ENCODE measurements at places on chromosomes 13 and 19.

- DNase-seq, result no peak
These were observed 73.6 kb downstream of the ATP7B start for GRCh38 chr13:51937320-51938290.

DNA sequence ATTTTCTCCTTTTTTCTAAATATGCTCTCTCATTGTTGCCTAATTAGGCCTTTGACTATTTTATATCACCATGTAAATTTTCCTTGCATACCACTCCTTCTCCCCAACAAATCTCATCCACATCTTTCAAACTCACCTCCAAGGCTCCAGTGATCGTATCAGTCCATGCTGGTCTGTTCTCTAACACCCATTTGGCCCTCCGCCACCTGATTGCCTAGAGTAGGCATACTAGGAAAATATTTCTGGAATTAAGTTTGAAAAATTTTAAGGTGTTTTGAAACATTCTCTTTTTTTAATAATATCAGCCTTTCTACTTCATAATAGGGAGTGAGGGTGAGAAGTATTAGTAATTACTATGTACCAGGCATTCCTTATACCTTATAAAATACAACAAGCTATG is 473.9 kb downstream of the FGF9 start:
- no peak for DNase-seq

- no peak for DNase-seq
These were observed 154.9 kb upstream of the KLF12 start for GRCh38 chr13:74289107-74289506.

DNA sequence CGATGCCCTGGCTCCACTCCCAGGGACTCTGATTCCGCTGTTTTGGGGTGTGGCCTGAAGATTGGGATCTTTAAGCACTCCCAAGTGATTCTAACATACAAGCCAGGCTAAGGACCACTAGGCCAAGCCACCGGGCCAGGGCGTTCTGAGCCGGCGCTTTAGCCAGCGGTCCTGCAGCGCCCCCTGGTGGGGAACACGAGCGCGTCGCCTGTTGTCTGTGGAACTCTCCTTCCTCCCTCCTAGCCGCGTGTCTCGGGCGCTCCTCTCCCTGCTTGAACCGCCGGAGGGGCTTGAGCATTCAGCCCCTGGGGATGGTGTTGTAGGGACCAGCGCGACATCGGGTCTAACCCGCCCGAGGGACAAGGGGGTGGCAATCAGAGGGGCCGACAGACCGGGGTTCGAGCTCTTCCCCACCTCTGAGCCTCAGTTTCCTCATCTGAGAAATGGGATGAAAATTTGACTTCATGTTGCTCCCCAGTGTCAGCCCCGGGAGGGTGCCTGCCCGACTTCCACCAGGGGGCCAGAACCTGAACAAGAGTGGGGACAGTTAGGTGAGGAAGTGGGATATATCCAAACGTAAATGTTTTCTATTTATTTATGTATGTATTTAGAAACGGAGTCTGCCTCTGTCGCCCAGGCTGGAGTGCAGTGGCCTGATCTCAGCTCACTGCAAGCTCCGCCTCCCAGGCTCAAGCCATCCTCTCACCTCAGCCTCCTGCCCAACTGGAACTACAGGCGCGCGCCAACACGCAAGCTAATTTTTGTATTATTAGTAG is 18.0 kb upstream of the PNMA8B start:
- DNase-seq, result no peak

GRCh38 chr19:3345850-3346460 is 20.4 kb upstream of the NFIC start:
- DNase-seq, result no peak

- DNase-seq, result no peak
These were observed 30.9 kb upstream of the PSG9 start for GRCh38 chr19:43300206-43300605.

DNA sequence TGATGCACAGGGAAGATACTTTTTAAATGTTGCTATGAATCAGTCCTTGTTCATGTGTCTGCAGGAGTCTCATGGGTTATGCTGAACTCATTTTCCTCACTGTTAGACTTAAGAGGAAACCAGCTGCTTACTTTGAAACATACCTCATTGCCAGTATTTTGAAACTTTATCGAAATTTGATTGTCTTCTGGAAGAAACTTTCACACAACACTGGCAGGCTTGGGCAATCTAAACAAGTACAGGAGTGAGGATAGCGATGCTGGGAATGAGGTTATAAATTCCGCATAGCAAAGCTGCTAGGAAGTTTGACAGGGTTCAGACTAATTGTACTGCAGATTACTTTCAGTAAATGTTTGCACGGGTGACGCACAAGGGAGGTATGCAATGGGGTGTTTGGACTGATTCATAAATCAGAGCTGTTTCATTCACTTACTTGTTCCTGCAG is 245.7 kb downstream of the DNAJC15 start:
- DNase-seq, result no peak

GRCh38 chr13:112933649-112934048 is 35.4 kb upstream of the MCF2L start:
- DNase-seq, result no peak

DNA sequence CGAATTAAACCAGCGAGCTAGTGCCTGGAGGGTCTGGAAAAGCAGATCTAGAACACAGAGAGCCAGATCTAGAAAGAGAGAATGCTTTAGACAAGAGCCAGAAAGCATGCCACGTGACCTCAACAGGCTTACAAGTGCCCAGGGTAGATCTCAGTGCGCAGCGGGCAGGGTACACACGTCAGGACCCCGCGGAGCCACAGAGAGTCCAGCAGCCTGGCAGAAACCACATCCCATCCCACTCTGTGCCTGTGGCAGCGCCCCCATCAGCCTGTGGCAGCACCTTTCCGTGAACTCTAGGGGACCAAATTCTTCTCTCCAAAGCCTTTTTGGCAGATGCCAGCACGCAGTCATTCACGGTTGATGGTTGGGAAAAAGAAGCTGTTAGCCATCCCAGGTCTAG is 5.9 kb downstream of the ARHGEF1 start:
- DNase-seq, result no peak

- DNase-seq, result no peak
These were observed 6.9 kb downstream of the KIR3DL3 start for GRCh38 chr19:54731191-54731590.

DNA sequence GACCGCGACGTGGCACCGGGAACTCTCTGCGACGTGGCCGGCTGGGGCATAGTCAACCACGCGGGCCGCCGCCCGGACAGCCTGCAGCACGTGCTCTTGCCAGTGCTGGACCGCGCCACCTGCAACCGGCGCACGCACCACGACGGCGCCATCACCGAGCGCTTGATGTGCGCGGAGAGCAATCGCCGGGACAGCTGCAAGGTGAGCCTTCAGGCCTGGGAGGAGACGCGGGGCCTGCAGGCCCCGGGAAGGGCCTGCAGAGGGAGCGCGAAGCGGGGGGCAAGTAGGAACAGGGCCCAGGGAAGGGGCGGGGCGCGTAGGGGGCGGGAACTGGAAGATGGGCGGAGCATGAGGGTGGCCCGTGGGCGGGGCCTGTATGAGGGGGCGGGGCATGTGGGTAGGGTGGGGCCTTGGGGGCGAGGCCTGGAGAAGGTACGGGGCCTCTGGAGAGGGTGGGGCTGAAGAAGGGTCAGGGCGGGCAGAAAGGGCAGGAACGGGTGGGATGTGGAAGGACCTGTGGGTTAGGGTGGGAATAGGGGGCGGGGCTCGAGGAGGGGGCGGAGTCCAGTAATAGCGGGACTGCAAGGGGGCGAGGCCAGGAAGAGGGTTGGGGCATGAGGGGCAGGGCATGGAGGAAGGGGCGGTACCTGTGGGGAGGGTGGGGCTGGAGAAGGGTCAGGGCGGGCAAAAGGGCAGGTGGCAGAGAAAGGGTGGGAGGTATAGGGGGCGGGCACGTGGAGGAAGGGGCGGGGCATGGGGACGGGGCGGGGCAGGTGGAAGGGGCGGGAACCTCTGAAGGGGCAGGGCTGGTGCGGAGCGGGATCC is 2.5 kb downstream of the CFD start:
- no peak for DNase-seq

GRCh38 chr13:30352121-30352520 is 44.8 kb upstream of the KATNAL1 start:
- no peak for DNase-seq

GRCh38 chr13:46131705-46132104 is 26.9 kb upstream of the CPB2 start:
- no peak for DNase-seq

- no peak for DNase-seq
These were observed 23.3 kb upstream of the POSTN start for GRCh38 chr13:37621811-37622361.

GRCh38 chr19:55433292-55433691 is 9.8 kb downstream of the SHISA7 start:
- DNase-seq, result no peak

GRCh38 chr19:11578258-11579142 is 1.1 kb upstream of the ACP5 start:
- DNase-seq, result no peak

DNA sequence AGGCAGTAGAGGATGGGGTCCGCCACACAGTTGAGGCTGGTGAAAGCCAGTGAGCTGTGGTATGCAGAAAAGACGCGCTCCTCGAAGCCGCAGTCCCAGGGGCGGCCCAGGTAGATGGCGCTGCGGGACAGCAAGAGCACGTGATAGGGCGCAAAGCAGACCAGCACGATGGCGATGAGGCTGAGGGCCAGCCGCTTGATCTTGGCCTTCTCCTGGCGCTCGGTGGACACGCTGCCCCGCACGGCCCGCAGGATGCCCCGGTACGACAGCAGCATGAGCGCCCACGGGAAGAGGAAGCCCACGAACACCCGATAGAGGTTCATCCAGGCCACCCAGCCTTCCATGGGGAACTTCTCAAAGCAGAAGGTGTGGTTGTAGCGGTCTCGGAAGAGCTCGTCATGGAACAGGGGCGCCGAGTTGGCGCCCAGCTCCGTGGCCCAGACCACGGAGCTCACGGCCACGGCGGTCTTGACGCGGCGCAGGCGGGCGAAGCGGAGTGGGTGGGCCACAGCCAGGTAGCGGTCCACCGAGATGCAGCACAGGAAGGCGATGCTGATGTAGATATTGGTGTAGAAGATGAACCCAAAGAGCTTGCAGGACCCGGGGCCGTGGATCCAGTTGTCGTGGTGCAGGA is 6.5 kb upstream of the OPA3 start:
- DNase-seq, result no peak

DNA sequence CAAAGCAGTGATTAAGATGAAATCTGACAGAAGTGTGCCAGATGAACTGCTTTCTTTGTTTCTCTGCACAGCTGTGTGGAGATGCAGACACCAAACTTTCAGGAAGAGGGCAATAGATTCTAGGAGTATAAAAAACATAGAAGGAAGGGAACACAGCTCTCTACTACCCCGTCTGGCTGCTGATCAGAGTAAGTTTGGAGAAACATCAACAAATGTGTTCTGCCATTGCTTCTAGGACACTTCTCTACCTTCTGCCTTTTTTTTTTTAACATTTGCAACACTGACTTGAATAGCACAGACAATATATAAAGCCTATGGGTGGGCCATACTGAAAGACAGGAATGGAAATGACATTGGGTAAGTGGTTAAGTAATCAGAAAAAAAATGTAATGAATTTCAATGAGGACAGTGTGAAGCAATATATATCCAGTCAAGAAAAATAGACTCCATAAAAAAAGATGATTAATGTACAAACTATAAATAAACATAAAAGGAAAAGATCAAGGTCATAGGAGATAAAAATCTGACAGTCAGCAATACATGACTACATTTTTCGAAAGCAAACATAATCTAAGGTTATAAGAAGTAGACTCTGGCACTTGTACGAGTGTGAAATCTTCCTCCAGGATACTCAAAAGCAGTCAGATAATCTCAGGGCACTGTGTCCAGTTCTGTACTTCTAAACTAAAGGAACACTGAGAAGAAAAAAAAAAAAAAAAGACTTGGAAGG is 21.4 kb downstream of the NUFIP1 start:
- no peak for DNase-seq

- DNase-seq, result no peak
These were observed 222.1 kb downstream of the ZIC5 start for GRCh38 chr13:99749271-99750019.

DNA sequence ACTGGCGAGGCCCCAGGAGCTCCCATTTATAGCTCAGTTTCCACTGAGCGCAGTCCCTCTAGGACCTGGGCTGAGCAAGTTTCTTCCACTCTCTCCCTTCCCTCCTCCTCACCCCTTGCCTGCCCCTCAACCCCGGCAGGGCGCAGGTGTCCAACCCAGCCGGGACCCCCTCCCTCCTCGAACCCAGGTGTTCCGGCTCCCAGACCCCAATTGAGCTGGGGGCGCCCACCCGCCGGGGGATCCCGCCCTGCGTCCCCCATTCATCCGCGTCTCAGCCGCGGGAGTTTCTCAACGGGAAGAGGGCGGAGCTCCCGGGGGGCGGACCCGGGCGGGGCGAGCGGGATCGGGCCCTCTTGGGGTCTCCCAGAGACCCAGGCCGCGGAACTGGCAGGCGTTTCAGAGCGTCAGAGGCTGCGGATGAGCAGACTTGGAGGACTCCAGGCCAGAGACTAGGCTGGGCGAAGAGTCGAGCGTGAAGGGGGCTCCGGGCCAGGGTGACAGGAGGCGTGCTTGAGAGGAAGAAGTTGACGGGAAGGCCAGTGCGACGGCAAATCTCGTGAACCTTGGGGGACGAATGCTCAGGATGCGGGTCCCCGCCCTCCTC is at the start of gene KIRREL2:
Gene KIRREL2, plus strand, starts transcription at position 366 of the 604 bp plus-strand sequence. Its CDS starts 209 bp downstream, at position 575.
- DNase-seq, result no peak

DNA sequence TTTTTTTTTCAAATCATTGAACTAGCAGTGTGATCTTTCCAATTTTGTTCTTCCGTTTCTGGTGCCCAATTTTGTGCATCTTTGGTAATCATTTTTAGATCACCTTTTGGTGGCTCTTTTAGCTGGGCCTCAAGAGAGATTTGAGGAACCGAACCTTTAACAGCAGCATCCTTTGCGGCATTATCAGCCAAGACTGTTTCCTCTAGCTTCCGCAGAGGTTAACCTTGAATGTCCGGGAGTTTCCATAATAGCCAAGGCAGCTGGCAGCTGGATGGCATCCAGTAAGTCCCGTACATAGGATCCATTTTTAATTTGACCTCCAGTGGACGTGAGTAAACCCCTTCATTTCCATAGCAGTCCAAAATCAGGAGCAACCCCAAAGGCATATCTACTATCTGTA is 9.6 kb downstream of the IRGC start:
- DNase-seq, result peak; percentile 68

- no peak for DNase-seq
These were observed 25.0 kb upstream of the VWA8 start for GRCh38 chr13:41985788-41986508.

DNA sequence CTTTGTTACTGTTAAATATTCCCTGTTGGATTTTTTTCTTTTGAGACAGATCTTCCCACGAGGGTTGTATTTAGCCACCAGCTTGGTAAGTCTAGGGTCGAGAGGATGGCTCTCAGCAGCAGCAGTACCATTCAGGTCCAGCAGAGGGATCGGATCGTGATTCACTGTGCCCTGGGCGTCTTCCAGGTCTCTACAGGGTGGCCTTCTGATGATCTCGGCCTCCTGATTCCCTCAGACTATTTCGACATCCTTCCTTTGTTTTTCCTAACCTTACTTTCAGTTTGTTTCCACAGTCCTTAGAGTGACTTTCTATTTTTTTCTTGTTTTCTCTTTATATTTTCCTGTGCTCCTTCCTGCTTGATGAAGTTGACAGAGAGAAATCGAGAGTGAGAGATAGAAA is 1436.9 kb downstream of the UQCRFS1 start:
- no peak for DNase-seq

GRCh38 chr19:48636859-48637448 is at the start of gene DBP:
Gene DBP, minus strand, starts transcription at chr19:48637379. Its CDS starts 385 bp downstream, at chr19:48636994.
- DNase-seq, result no peak
